Aorta (tissue), 5 donors: ENCODE measurements at places on chromosomes 11 and 22. TPM values are rescaled to one million over a fixed set of nuclear protein-coding genes. Genes with fewer than 3 reads are reported as not detected.

The MTFP1 gene
- total RNA-seq, result 4.1 TPM

The CHRM4 gene
- total RNA-seq, result not detected

The CALCA gene
- total RNA-seq, result not detected

DNA sequence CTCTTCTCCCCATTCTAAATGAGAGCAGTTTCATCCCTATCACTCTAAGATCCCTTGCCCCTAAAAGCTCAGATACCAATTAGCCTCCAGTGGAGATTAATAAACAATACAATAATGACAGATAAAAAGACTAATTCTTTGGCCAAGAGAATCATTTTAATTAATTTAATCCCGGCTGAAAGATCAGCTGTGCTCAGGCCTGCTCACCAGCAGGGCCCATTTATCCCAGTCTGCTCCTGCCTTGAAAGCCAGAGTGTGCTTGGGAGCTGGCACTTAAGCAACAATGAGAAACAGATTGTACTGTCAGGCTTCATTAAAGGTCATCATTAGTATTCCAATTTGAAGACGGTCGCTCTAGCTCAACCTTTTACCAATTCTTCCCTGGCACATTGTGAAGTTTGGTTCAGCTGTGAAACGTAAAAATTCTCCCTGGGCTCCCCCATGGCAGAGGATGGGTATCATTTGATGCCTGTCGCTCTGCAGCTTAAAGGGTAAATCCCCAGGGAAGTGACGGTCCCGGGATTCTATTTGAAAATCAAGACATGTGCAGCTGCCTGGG is 36.1 kb upstream of the HTATIP2 start:
- H3K27me3 ChIP-seq, result no peaks in the 10 kb centered on the region
- no peak overlapping the region for H3K4me3 ChIP-seq
- H3K27ac ChIP-seq, result no peak overlapping the region
- no peaks in the 10 kb centered on the region for H3K36me3 ChIP-seq
- no peak for DNase-seq

GRCh38 chr11:128346804-128347203 is 240.6 kb downstream of the ETS1 start:
- H3K4me1 ChIP-seq, result no peaks in the 10 kb centered on the region
- H3K36me3 ChIP-seq, result no peaks in the 10 kb centered on the region
- no peak for DNase-seq
- H3K27ac ChIP-seq, result no peak overlapping the region
- no peaks in the 10 kb centered on the region for H3K27me3 ChIP-seq

GRCh38 chr11:94732617-94733281 is 35.4 kb upstream of the AMOTL1 start:
- DNase-seq, result no peak
- no peaks in the 10 kb centered on the region for H3K27me3 ChIP-seq
- H3K4me1 ChIP-seq, result no peaks in the 10 kb centered on the region
- no peak overlapping the region for H3K4me3 ChIP-seq

The GGT1 gene
- total RNA-seq, result 14.2 TPM

- H3K27me3 ChIP-seq, result no peaks in the 10 kb centered on the region
- H3K27ac ChIP-seq, result no peak overlapping the region
- no peak overlapping the region for H3K4me3 ChIP-seq
- no peaks in the 10 kb centered on the region for H3K36me3 ChIP-seq
- DNase-seq, result no peak
- no peaks in the 10 kb centered on the region for H3K4me1 ChIP-seq
Measured at GRCh38 chr11:26741036-26741435, 19.2 kb upstream of the SLC5A12 start.

The LDHAL6A gene
- total RNA-seq, result not detected

- H3K27ac ChIP-seq, result no peak overlapping the region
- H3K4me3 ChIP-seq, result no peak overlapping the region
- H3K4me1 ChIP-seq, result peaks cover 4% of the 10 kb centered on the region
- H3K27me3 ChIP-seq, result no peaks in the 10 kb centered on the region
- no peak for DNase-seq
- no peaks in the 10 kb centered on the region for H3K36me3 ChIP-seq
Measured at GRCh38 chr11:70071996-70072395, 6.1 kb upstream of the ANO1 start.

The SYT7 gene
- 2.3 TPM for total RNA-seq

The CRYBB1 gene
- 1.4 TPM for total RNA-seq

DNA sequence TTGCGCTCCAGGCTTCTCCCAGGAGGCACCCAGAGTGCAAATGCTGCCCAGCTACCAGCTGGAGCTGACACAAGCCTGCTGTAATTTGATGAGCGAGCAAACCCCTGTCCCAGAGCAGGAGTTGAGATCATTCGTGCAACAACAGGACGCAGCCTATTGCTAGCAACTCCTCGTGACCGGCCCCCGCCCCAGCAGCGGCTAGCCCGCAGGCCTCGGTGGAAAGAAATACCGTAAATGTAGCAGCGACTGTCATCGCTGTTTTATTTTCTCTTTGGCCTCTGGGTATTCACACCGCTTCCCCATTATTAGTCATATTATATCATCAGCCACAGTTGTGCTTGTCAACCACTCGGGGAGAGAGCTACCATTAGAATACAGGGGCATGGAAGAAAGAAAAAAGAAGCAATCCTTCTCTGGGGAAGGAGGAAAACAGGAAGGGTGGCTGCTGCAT is 59.2 kb upstream of the ATXN10 start:
- no peak overlapping the region for H3K27ac ChIP-seq
- H3K36me3 ChIP-seq, result no peaks in the 10 kb centered on the region
- no peaks in the 10 kb centered on the region for H3K27me3 ChIP-seq
- no peaks in the 10 kb centered on the region for H3K4me1 ChIP-seq

- DNase-seq, result no peak
- H3K4me1 ChIP-seq, result no peaks in the 10 kb centered on the region
- no peaks in the 10 kb centered on the region for H3K27me3 ChIP-seq
- peaks cover 2% of the 10 kb centered on the region for H3K36me3 ChIP-seq
- no peak overlapping the region for H3K4me3 ChIP-seq
Measured at GRCh38 chr11:74138572-74138971, 32.2 kb downstream of the C2CD3 start.

DNA sequence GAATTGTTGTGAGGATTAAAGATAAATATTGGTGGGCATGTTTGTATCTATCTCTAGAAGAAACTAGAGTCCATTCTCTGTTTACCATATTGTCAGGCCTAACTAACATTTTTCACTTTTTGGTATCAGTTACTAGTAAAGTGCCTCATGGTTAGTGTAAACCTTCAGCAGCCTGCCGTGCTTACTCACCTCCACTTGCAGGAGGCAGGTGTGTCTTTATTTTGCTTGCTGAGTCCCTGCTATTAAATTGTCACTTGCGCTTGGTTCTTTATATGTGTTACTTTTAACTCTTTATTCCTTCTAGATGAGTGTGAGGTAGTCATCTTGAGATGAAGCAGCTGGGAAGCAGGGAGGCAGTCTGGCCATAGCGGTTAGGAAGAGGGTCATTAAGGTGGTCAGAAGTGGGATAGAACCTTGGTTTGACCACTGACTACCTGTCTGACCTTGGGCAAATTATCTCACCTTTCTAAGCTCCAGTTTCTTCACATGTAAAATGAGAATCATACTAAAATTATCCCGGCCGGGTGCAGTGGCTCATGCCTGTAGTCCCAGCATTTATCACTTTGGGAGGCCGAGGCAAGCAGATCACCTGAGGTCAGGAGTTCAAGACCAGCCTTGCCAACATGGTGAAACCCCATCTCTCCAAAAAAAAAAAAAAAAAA is 21.2 kb downstream of the PPP6R3 start:
- no peak overlapping the region for H3K27ac ChIP-seq
- peaks cover 4% of the 10 kb centered on the region for H3K4me1 ChIP-seq
- DNase-seq, result no peak
- no peaks in the 10 kb centered on the region for H3K27me3 ChIP-seq

- H3K27ac ChIP-seq, result no peak overlapping the region
- no peaks in the 10 kb centered on the region for H3K4me1 ChIP-seq
- no peaks in the 10 kb centered on the region for H3K27me3 ChIP-seq
- no peaks in the 10 kb centered on the region for H3K36me3 ChIP-seq
- DNase-seq, result no peak
Measured at GRCh38 chr11:119236490-119236889, 30.4 kb downstream of the CBL start.
